Subcutaneous preadipocyte (primary cell): ENCODE measurements at places on chromosomes 11 and 22. TPM values are rescaled to one million over a fixed set of nuclear protein-coding genes. Genes with fewer than 3 reads are reported as not detected.

APOBEC3F gene
- total RNA-seq: 3.5 and 5.1 TPM in 2 replicates

BBOX1 gene
- total RNA-seq: not detected in 2 replicates

UBQLN3 gene
- total RNA-seq: not detected in 2 replicates

OR8A1 gene
- total RNA-seq: not detected in 2 replicates

CYP2D6 gene
- total RNA-seq: 0.20 and 0.37 TPM in 2 replicates

CREB3L1 gene
- total RNA-seq: 14.5 and 15.1 TPM in 2 replicates

KRTAP5-7 gene
- 0.37 TPM in 1 of 2 replicates, not detected in the other for total RNA-seq

C22orf31 gene
- total RNA-seq: not detected in 2 replicates

APOL3 gene
- total RNA-seq: 14.1 and 29.0 TPM in 2 replicates

NOX4 gene
- 0.20 and 0.37 TPM in 2 replicates for total RNA-seq

HIC2 gene
- total RNA-seq: 2.9 and 5.1 TPM in 2 replicates

MADD gene
- total RNA-seq: 10.3 and 20.3 TPM in 2 replicates
